Activated CD8-positive, alpha-beta memory T cell treated with anti-CD3 and anti-CD28 coated beads for 1 hour (primary cell): ENCODE measurements at places on chromosomes 12 and 14.

DNA sequence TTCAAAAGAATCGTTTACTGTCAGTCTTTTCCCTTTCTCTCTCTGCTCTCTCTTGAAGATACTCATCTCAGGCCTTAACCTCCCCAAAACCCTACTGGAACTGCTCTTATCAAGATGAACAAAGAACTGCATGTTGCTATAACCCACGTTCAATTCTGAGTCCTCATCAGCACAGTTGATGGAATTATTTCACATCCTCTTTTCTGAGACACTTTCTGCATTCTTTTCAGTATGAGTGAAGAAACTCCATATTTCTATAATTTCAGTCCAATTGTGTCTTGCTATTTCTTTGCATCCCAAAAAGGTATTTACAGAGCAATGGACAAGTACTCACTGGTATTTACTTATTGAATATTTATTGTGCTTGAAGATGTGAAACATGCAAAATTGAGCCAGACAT lies 160.1 kb upstream of the CPNE8 start:
- no peak for DNase-seq

DNA sequence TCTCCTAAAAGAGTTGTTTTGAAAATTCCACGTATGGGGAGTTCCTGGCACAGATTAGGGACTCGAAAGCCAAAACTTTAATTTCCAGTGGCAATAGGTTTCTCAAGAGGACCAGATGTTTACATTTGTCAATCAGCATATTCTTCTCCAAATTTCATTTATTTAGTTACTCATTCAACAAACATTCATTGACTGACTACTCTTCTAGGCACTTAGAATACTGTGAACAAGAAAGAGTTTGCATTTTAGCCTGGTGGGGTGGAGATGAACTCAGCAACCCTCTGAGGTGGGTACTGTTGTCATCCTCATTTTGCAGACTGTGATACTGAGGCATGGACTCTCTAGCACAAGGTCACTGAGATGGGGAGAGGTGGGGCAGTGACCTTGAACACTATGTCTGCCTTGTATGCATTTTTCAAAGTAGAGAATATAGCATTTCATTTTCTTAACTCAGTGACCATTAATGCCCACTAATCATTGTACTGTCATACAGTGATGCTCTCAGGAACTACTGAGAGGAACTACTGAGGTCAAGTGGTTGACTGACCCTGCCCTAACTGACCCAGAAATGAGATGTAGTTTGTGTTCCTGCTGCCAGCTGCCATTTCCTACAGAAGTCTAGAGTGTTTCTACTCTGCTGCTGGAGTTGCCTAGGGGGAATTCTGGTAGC lies 2.2 kb downstream of the L3HYPDH start:
- DNase-seq: no peak

GRCh38 chr12:42819846-42820245 lies 230.3 kb upstream of the PRICKLE1 start:
- DNase-seq: no peak

- no peak for DNase-seq
Observed at GRCh38 chr12:4252601-4253000, 21.0 kb upstream of the CCND2 start.

GRCh38 chr12:81888106-81888740 lies 129.1 kb upstream of the PPFIA2 start:
- DNase-seq: no peak

- DNase-seq: no peak
Observed at GRCh38 chr14:49314737-49315136, 271.4 kb downstream of the RPS29 start.

GRCh38 chr12:97017213-97017612 lies 110.2 kb downstream of the NEDD1 start:
- DNase-seq: no peak

DNA sequence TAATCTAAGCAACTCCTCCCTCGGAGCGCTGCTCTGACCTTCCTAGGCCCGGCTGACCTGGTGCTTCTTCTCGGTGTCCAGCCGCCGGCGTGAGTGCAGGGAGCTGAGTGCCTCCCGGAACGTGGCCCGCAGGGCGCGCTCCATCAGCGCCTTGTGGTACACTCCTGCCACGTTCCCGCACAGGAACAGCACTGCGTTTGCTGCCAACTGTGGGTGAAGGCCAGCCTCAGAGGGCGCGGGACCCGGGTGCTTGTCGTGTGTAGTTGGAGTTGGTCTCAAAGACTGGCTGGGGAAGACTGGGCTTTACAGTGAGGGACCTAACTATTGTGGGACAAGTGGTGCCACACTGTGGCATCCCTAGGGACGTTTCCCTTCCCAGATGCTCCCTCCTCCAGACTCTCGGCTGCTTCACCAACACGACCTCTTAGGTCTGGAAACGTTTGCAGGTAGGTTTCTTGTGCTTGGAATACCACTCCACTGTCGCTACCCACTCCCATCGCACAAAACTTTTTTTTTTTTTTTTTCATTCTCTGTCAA lies 3.1 kb downstream of the ADCY4 start:
- no peak for DNase-seq

DNA sequence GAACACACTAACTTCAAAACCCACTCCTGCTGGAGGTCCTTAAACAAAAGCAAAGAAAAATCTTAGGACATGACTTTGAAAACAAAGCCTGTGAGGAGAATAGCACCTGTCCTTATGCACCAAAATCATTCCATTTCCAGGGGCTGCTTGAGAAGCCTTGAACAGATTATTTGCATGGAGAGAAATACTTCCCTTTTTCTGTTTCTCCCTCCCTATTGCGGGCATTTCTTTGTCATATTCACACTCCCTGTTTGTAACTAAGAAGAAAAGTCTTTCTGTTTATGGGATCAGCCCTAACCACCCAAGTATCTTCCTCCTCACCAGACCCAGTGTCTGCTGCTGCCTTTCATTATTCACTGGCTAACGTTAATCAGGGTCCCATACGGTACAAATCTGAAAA lies 218.8 kb downstream of the DPF3 start:
- no peak for DNase-seq

- no peak for DNase-seq
Observed at GRCh38 chr12:80813820-80814219, 97.1 kb downstream of the MYF5 start.

DNA sequence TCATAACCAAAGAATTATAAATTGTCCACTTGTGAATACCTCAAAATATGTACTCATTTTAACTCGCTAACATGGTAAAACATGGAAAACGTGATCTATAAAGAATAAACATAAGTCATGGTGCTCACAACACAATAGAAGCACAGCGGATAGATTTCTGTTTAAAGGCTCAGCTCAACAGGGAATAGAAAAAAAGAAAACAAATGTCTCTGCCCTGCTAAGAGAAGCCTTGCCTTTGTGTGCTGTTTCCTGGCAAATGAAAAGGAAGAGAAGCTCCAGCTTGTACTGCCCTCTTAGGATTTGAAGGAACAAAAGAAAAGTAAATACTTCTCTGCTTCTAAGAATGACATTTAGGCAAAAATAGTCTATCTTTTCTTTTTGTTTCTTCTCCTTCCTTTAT lies 121.0 kb upstream of the KRR1 start:
- DNase-seq: no peak

- no peak for DNase-seq
Observed at GRCh38 chr12:40692765-40693206, 547 bp downstream of the CNTN1 start.

GRCh38 chr12:63006536-63006935 lies 71.6 kb upstream of the PPM1H start:
- no peak for DNase-seq

DNA sequence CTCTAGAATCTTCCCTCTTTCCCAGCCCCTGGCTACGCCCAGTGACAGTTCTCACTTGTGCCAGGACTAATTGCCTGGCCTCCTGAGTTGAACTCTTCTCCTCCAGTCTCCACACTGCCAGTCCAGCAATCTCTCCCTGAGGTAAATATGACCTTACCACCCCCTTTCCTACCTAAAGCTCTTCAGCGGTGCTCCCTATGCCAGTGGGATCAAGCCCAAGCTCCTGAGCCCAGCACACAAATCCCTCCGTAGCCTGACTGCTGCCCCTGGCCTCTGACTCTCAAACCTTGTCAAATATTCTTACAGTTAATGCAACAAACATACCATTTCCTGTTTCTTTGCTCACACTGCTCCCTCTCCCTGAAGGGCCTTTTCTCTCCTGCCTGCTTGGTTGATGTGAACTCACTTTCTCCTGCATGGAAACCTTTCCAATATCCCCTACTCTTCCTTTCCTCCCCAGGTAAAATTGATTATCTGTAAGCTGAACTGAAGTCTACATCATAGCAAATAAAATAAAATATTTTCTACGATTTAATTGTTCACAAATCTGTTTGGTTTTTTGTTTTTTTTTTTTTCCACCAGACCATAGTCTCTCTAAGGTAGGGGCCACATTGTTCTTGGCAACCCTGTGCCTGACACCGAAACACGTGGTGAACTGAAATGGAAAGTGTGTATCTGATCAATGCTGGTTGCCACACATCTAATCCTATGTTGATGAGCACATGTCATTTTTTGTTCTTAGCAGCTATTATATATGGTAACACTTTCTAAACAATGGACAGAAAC lies 147.5 kb downstream of the SLC38A6 start:
- DNase-seq: no peak

DNA sequence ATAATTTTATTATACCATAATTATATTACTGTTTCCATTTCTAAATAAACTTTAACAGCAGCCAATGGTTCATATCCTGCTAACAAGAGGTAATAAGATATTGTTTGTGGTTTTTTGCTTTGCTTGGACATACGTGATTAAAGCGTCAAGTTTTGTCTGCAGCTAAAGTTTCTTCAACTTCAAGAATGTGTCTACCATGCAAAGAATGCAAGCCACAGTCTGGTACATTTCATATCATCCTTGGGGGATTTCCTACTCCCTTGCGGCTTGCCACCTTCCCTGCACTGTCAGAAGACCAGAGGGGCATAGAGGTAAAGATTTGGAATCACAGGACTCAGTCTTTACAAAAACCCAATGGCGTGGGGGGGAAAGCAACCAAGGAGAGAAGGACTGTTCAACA lies 125.2 kb downstream of the MED13L start:
- DNase-seq: no peak

- DNase-seq: no peak
Observed at GRCh38 chr14:63910583-63911363, 58.0 kb downstream of the SYNE2 start.

- no peak for DNase-seq
Observed at GRCh38 chr14:76698191-76698590, 63.1 kb upstream of the VASH1 start.

- no peak for DNase-seq
Observed at GRCh38 chr12:64780531-64781279, 21.5 kb upstream of the GNS start.

DNA sequence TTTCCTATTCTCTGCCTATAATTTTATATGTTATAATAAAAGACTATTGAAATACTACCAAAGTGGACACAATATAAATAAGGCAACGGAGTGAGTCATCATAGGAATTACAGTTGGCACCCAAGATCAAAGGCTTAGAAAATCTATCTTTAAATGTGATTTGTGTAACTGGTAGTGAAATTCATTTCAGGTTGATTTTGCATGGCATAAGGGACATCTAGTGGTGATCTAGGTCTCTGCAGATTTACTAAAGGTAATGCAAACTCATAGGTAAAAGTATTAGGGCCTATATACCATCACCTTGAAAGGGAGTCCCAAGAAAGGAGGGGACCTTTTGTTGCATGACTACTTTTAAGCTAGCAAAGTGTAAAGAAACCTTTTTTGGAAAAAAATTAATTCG lies 527.2 kb downstream of the NRXN3 start:
- no peak for DNase-seq

GRCh38 chr14:96617635-96618034 lies 115.5 kb downstream of the PAPOLA start:
- no peak for DNase-seq

- no peak for DNase-seq
Observed at GRCh38 chr12:6452944-6453630, 1.2 kb downstream of the TAPBPL start.

DNA sequence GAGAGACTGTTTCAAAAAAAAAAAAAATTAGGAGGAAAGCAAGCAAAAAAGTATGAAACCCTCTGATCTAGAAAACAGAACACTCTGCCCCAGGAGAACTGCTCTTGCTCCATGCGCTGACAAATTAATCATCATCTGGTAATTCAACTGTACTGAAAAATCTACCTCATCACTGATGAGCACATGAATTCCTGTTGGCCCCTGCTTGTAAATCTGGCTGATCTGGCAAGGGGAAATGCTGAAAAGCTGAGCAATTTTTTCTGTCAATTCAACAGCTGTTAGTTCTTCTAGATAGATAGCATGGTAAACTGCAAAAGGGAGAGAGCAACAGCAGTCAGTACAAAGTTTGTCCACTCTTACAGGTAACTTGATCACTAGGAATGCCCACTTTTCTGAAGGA lies 15.2 kb upstream of the CSRNP2 start:
- no peak for DNase-seq

DNA sequence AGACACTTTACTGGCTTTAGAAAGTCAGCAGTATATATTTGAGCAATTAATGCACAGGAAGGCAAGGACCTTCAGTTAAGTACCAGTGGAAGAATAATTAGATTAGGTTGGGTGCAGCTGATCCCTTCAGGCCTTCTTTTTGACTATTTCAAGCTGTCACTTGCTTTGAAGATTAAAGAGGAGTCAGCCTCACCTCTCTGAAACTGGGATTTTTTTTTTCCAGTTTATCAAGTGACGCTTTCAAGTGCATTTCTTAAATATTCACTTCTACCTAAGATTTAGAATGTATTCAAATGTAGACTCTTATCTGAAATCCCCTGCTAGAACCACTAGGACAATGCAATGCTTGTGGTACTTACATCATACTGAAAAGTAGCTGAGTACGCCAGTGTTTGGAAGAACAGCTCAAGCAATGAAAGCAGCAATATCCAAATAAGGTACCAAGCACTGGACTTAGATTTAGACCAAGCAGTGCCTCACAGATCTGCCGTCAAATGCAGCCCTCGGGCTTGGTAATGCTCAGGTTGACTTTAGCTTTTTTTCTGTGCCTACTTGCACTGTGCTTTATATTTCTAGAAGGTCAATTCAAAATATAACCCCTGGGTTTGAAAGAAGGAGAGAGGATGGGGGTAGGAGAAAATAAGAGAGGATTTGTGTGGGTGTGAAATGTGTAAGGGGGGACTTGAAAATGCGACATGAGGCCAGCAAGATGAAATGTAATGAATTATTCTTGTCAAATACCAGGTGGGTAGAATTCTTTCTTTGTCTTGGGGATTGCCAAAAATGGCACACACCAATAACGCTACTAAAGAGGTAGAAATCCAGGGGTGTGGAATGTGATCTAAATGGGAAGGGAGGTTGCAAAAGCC lies 3.7 kb upstream of the FERMT2 start:
- no peak for DNase-seq

DNA sequence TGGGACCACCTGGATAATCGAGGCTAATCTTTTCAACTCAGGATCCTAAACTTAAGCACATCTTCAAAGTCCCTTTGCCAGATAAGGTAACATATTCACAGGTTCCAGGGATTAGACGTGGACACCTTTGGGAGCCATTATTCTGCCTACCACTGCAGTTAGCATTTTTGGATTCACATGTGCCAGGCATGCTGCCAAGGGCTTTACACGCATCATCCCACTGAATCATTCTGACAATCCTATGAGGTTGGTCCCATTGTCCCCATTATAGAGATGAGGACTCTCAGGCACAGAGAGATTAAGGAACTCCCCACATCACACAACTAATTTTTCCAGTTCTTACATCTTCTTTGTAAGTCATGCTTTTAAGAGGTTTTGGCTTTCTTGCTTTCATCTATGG lies 34.5 kb downstream of the RTN1 start:
- no peak for DNase-seq
